HTR-8/SVneo (cell line): ENCODE measurements at places on chromosomes 11 and 22.

DNA sequence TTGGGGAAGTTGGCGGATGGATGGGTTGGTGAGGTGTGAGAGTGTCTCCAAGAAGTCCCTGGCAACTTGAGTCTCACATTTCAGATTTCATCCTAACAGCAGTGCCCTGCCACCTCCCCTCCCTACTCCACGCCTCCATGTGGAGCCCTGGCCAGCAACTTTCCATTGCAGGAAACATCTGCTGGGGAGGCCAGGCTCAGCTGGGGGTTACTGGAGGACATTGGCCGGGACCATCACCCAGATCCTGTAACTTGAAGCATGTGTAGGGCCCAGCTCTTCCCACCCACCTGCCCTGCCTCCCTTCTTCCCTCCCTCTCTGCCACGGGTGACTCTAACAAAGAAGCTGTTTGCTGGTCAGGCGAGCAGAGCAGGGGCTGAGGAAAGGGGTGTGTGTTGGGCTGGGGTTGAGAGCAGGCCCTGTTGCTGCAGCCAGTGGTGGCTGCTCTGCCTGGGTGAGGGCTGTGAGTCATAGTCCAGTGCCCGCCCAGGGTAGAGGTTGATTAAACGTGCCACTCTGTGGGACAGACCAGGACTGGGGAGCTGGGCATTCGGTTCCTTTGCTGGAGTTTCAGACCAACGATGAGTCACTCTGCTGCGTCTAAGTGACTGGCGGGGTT is 64.0 kb downstream of the SCN3B start:
- DNase-seq, result peak; percentile 24

GRCh38 chr11:114914231-114915005 is 236.1 kb downstream of the NXPE2 start:
- no peak for DNase-seq

- DNase-seq, result no peak
Measured at GRCh38 chr11:117201658-117202305, 2.6 kb downstream of the TAGLN start.

- DNase-seq, result no peak
Measured at GRCh38 chr11:17171916-17172315, 35.9 kb downstream of the PIK3C2A start.

DNA sequence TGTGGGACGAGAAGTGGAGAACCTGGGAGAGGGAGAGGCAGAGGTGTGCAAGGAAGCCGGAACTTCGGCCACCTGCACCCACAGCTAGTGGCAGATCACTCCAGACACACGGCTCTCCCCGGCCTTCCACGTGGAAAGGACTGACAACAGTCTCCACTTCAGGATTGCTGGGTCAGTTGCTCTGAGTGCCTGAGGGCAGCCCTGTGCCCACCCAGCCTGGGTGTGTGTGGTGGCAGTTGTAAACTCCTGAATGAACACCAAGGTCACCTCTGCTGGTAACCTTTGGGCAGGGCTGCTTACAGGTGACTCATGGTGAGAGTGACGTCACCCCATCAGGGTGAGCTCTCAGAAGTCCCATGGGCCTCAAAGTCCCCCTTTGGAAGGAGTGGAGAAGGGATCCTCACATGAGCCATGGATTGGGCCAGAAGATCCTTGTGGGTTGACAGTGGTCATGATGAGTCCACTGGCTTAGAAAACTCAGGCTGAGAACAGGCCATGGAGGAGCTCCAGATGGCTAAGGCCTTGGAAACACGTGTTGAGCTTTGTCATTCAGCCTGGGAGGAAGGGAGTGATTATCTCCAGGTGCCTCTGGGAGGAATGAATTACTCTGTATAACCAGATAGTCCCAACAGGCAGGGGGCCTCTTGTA is 71.3 kb downstream of the BCR start:
- DNase-seq, result no peak

- DNase-seq, result no peak
Measured at GRCh38 chr11:108565653-108566052, 27.9 kb downstream of the EXPH5 start.

DNA sequence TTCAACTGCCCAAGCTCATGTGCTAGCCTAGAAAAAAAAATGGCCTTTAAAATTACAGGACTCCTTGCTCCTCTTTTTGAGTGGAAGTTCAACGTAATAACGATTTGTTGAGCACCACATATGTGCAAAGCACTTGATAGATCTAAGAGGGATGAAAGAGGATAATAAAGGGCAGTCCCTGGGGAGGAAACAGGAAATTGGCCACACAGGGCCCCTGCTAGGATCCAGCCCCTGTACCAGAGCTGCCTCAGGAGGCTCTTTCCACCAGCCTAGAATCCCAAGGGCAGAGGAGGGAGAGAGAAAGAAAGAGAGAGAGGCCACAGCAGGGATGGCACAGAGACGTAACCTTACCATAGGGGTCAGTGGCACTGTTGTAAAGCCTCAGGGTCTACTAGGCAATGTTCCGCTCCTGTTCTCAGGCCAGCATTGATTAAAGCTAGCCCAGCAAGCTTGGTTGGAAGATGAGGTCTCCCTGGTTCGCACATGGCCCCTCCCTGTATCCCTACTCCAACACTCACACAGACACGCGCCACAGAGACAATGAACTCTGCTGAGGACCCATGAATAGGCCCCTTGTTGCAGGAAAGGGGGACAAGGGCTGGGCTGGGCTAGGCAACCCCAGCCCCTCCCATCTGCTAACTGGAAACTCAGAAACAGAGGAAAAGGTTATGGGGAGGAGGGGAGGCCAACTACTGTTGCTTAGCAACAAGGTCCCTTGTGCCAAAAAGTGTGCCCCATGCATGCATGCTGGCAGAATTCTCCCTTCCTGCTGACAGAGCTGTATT is at the start of gene TMPRSS5:
TMPRSS5 (minus strand) TSS at position 438 of the 785 bp plus-strand sequence; CDS start at position 354, 84 bp downstream.
- no peak for DNase-seq

DNA sequence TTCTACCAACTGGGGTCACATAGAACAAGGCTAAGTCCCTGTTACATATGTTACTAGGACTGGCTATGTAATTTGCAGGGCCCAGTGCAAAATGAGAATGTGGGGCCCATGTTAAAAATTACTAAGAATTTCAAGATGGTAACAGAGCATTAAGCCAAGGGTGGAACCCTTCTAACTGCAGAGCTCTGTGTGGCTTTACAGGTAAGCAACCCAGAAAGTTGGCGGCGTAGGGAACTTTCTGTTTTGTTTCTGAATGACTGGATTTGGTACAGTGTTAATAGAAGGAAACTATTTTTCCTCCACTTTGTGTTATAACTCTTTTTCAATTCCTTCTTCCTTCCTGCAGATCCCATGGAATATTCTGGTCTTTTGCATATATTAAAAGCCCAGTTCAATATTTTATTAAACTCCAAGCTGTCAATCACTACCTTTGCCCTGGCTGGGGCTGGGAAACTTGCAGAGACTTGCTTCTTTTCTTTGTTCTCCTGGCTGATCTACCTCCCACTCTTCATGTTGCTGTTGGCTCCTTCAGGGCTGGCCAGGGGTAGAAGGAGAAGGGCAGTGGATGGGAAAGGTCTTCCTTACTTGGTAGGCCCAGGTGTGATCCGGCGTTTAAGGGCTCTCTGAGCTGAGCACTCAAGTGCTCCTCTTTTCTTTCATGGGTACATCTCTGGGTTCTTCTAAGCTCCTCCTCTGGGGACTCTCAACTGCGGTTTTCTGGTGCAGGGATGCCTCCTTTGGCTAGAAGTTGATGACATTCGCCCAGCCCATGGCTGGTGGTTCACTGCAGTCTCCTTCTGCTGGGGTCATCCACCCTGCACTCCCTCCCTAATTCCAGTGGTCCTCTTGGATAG is 67.7 kb downstream of the SNX19 start:
- no peak for DNase-seq

GRCh38 chr11:10263929-10264328 is 30.1 kb downstream of the SBF2 start:
- DNase-seq, result peak; percentile 45

GRCh38 chr11:36899800-36900199 is 301.8 kb upstream of the RAG2 start:
- DNase-seq, result no peak

DNA sequence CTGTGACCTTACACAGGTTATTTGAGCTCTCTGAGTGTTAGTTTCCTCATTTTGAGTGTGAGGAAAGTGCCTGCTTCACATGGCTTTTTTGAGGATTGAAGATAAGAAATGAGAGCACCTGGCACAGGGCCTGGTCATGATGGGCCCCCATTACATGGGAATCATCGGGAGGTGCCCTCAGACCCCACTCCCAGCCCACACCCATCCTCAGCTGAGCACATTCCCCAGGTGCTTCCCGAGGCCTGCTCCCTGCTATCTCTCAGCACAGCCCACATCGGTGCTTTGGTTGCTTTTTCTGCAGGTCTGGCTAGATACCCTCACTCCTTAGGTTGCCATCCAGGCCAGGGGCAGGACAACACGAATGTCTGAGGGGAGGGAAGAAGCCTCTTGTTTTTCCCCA is 16.6 kb downstream of the DGAT2 start:
- no peak for DNase-seq
